SJSA1 (cell line): ENCODE measurements at places on chromosomes 2 and 18.
A peak's percentile ranks its signal among the peaks of the same experiment; 100 is the strongest.

DNA sequence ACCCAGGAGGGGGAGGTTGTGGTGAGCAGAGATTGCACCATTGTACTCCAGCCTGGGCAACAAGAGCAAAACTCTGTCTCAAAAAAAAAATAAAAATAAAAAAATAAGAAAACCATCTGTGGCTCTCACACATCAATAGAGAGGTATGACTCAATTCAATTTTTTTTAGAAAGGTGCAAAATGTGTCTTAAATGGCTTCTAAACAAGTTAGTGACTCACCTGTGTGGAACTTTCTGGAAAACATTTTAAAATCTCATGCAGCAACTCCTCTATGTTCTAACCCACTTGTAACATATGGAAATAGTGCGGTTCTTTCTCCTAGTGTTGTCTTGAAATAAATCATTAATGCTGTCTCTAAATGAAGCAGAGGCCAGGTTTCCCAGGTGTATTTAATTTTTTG is 10.7 kb upstream of the SULT1C4 start:
- no peak for DNase-seq
- H3K27ac ChIP-seq: no peak overlapping the region
- no peaks in the 10 kb centered on the region for H3K36me3 ChIP-seq

DNA sequence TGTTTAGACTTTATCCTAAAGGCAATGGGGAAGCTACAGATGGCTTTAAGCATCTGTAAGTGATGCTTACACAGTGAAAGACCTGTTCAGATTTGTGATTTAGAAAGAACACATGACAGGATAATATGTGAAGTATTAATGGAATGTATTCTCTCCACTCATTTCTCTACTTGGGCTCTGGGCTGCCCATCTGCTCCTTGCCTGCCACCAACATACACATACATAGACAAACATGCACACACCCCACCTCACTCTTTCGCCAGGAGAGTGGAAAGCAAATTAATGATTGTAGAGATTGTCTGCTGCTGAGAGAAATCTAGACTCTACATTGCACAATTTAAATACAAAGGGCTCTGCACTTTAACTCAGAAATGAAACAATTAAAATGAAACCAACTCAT is 61.0 kb upstream of the NFE2L2 start:
- no peak overlapping the region for H3K27ac ChIP-seq
- no peak for DNase-seq
- H3K36me3 ChIP-seq: no peaks in the 10 kb centered on the region
- H3K4me3 ChIP-seq: no peak overlapping the region
- peaks cover 22% of the 10 kb centered on the region for H3K4me1 ChIP-seq
- H3K27me3 ChIP-seq: no peaks in the 10 kb centered on the region

GRCh38 chr2:11228692-11229091 is 73.4 kb downstream of the SLC66A3 start:
- H3K36me3 ChIP-seq: peaks cover 32% of the 10 kb centered on the region
- no peak overlapping the region for H3K27ac ChIP-seq
- no peaks in the 10 kb centered on the region for H3K4me1 ChIP-seq
- H3K4me3 ChIP-seq: no peak overlapping the region
- DNase-seq: no peak

DNA sequence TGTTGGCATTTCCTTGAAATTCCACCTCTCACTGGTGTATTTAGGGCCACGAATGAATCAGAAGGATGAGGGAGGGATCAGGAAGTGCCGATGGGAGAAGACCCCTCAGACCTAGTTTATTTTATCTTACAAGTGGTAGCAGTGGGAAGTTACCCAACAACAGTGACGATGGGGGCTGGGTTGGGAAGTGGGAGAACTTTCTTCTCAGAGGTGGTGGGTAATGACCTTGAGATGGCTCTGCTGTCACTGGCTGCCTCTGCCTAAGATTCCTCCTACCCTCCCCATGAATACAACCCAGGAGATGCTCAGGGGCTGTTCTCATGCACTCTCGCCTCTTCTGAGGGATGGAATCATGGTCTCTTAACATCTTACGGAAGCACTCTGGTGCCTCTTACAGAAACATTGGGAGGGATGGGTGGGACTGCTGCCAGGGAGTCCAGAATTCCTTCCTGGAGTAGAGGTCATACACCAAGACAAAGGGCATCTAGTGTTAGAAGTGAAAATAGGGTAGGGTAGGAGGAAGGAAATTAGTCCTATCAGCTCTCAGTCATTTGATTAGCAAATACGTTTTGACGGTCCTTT is 58.5 kb upstream of the TXNDC2 start:
- H3K27ac ChIP-seq: peak overlapping the region; percentile 71
- peaks cover 56% of the 10 kb centered on the region for H3K4me1 ChIP-seq
- no peak overlapping the region for H3K4me3 ChIP-seq
- H3K36me3 ChIP-seq: peaks cover 10% of the 10 kb centered on the region
- H3K27me3 ChIP-seq: no peaks in the 10 kb centered on the region
- no peak for DNase-seq

- no peak overlapping the region for H3K4me3 ChIP-seq
- no peak for DNase-seq
- H3K4me1 ChIP-seq: no peaks in the 10 kb centered on the region
- H3K27me3 ChIP-seq: 0 out of 2 replicates have a peak, but pooled peaks cover 2% of the 10 kb centered on the region
Observed at GRCh38 chr2:60840880-60841279, 40.5 kb upstream of the REL start.
